ENCODE measurements at places on chromosomes 5 and 9.

DNA sequence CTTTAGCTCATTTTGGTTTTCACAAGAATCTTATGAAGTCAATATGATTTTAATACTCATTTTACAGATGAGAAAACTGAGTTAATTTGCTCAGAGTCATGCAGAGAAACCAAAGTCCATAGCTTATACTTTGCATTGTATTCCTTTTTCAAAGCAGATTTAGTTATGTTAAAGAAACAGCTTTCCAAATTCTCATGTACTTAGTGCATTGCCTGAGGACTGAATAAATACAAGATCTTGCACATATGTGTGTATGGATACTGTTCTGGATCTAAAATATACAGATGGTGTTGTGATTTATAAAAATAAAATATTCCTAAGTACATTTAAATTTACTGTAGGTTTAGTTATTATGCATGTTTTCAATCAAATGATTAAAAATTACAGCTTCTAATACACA is 43.5 kb upstream of the CD180 start:
- DNase-seq: no peak

GRCh38 chr9:2193552-2193951 is 178.4 kb downstream of the SMARCA2 start:
- no peak for DNase-seq

DNA sequence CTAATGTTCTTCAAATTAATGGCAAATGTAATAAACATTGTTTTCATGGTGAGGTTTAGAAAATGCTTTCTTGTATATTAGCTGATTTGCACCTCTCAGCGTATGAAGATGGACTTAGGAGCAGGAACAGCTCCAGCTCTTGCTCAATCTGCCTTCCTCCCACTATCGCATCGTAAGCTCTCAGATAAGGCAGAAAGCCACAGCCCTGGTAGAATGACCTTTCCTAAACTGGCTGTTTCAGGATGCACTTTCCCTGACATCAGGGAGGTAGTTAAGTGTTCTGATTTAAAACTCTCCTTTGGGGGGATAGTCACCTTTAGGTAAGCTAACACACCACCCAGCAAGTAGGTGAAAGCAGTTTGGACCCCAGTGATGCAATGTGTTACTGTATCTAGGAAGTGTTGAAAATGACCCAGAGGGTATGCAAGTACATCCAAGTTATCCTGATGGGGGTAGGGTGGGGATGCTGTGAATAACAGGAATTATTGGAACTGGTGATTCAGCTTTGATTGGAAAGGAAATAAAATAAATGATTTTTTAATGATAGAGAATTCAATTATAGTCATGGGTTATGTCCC is 72.3 kb downstream of the LMNB1 start:
- DNase-seq: no peak

DNA sequence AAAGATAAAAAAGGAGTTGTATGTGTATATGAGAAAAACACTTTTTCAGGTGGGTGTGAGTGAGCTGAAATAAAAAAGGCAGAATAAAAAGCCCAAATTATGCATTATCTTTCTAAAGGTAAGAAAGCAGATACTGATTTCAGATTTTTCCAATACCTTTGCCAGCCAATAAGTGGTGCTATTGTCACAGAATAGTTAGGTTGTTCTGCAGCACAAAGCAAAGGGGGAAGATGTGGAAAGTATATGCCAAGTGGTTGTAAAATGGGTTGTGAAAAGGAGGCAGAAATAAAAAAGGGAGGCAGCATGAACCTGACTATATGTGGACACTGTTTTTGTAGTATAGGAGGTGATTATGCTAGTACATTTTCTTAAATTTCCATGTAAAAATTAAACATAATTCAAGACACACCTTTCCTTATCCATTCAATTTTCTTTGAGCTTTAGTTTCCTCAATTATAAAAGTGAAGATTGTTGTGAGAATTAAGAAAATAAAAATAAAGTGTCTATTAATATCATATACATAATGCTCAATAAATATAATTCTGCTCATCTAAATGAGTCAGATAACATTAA is 106.7 kb downstream of the SMIM15 start:
- peak; percentile 40 for DNase-seq

DNA sequence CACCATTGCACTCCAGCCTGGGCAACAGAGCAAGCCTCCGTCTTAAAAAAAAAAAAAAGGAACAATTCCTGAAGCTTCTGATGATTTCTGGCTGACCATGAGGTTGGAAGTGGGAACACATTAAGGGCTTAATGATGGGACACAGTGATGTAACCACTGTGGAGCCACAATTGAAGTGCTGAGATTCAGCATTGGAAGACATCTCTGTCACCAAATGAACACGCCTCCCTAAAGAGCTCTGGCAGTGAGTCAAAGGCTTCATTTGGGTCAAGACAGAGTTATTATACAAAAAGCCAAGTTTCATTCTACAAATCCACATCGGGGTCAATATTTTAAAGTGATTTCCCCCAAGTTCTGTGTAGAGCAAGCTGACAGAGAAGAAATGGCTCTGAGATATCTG is 4.5 kb upstream of the S1PR3 start:
- DNase-seq: no peak

GRCh38 chr5:76402251-76402885 is 717 bp upstream of the IQGAP2 start:
- no peak for DNase-seq

- no peak for DNase-seq
Measured at GRCh38 chr9:134526584-134527477, 114.8 kb upstream of the COL5A1 start.

GRCh38 chr5:67417839-67418238 is 221.2 kb upstream of the CD180 start:
- no peak for DNase-seq

- DNase-seq: no peak
Measured at GRCh38 chr9:75464726-75465125, 376.4 kb downstream of the OSTF1 start.

DNA sequence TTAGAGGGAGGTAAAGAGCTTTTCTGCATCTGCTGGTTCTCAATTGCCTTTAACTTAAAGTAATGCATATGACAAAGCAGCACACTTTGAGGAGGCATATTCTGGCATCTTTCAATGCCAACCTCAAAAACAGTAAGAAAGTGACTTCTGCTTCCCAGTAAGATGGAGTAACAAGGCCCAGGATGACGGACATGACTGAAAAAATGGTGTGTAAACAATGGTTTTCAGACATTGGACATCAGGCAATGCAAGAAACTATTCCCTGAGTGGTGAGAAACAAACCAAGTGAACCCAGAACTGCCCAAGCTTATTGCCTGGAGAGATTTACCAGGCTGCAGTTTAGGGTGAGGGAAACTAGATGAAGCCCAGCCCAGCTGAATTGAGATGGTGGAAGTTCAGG is 39.8 kb upstream of the TTC39B start:
- DNase-seq: no peak

- no peak for DNase-seq
Measured at GRCh38 chr5:159576902-159577301, 246.6 kb upstream of the IL12B start.

DNA sequence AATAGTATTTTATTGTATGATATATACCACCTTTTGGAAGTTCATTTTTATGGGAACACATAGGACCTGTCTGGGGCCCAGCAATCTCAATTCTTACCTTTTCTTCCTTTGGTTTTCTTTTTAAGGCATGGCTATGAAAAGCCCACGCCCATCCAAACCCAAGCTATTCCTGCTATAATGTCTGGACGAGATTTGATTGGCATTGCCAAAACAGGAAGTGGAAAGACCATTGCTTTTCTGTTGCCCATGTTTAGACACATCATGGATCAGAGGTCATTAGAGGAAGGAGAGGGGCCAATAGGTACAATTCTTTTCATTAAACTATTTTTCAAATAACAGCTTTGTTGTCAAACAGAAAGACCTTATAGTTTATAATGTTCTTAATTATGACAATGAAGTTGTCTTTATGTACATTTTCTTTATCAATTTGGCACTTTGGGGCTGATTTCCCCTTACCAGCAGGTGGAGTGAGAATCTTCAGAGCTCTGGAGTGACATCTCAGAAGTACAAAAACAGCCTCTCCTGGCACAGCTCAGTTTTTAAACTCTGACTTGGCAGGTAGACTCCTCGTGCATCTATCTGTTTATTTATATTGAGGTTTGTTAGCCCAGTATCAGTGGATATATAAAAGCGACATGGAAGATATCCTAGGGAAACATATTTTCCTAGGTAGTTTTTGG is 25.8 kb downstream of the DDX46 start:
- no peak for DNase-seq

GRCh38 chr9:37921546-37922300 is 17.8 kb upstream of the SLC25A51 start:
- peak; percentile 86 for DNase-seq

- no peak for DNase-seq
Measured at GRCh38 chr5:31193116-31193515, 370 bp upstream of the CDH6 start.

- peak; percentile 71 for DNase-seq
Measured at GRCh38 chr5:59773294-59773693, 120.2 kb downstream of the PDE4D start.

GRCh38 chr5:104594850-104595249 is 1032.3 kb upstream of the NUDT12 start:
- no peak for DNase-seq

GRCh38 chr9:20070336-20070735 is 281.5 kb upstream of the SLC24A2 start:
- no peak for DNase-seq

DNA sequence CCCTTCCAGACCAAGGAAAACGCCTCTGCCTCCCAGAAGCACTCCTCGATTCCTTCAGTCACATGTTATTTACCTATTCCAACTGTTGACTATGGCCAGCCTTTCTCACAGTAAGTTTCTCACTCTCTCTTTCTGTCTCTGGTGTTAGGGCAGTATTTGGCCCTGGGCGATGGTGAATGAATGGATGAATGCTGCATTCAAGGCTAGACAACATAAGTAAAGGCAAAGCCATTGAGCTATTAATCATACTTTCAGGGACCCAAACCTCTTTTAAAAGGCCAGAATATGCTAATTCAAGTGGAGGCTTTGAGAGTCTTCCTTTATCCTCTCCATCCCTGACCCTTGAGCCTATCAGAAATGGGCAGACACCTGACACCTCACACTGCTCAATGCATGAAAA is 78.5 kb downstream of the SEC61B start:
- DNase-seq: no peak

- no peak for DNase-seq
Measured at GRCh38 chr5:124054564-124054963, 542.6 kb downstream of the CSNK1G3 start.

- DNase-seq: no peak
Measured at GRCh38 chr9:95181226-95181818, 136.2 kb downstream of the FANCC start.

GRCh38 chr9:98220911-98221310 is 28.5 kb upstream of the CORO2A start:
- DNase-seq: no peak

GRCh38 chr5:36447776-36448175 is 146.1 kb upstream of the RANBP3L start:
- peak; percentile 40 for DNase-seq

DNA sequence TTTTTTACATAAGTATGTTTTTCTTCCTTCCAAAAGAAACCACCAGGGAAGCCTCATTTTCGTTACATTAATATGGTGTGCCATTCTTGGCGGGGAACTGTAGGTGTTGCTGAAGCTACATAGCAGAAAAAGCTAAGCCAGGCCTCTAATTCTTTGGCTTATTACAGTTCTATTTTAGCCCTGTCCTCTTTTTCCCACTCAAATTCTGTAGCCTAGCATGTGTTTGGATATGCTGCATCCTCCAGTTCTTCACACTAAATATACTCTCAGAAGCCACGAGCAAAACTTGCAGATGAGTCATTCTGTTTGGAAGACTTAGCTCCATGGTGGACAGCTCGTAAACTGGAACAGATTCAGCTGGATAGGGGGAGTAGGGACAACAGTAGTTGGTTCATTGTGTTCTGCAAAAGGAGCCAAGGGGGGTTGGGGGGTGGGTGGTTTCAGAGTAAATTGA is 369.4 kb downstream of the TMEM161B start:
- no peak for DNase-seq

- DNase-seq: no peak
Measured at GRCh38 chr5:10712574-10713366, 48.3 kb downstream of the DAP start.

DNA sequence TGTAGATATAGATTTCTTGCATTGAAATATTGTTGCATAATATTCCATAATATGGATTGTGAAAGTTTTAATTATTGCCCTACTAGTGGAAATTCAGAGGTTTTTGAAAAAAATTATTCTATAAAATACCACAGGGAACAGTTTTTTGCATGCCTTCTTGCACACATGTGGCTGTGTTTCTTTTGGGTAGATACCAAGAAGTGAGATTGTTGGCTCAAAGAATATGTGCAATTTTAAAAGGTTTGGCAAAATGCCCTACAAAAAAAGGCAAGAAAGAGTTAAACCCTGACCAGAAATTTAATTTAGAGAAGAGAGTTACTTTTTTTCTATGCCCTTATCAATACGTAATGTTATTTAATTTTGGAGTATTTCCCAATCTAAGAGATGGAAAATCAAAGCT is 270.8 kb upstream of the DAPK1 start:
- DNase-seq: no peak

GRCh38 chr5:16169550-16169949 is 10.0 kb downstream of the MARCHF11 start:
- no peak for DNase-seq

GRCh38 chr5:83839256-83839655 is 118.6 kb upstream of the HAPLN1 start:
- DNase-seq: no peak

GRCh38 chr5:158970121-158970520 is 129.6 kb downstream of the EBF1 start:
- no peak for DNase-seq

- DNase-seq: peak; percentile 19
Measured at GRCh38 chr5:152297866-152298265, 107.2 kb downstream of the NMUR2 start.

GRCh38 chr9:34701023-34701768 is 8.7 kb downstream of the CCL21 start:
- DNase-seq: peak; percentile 54

DNA sequence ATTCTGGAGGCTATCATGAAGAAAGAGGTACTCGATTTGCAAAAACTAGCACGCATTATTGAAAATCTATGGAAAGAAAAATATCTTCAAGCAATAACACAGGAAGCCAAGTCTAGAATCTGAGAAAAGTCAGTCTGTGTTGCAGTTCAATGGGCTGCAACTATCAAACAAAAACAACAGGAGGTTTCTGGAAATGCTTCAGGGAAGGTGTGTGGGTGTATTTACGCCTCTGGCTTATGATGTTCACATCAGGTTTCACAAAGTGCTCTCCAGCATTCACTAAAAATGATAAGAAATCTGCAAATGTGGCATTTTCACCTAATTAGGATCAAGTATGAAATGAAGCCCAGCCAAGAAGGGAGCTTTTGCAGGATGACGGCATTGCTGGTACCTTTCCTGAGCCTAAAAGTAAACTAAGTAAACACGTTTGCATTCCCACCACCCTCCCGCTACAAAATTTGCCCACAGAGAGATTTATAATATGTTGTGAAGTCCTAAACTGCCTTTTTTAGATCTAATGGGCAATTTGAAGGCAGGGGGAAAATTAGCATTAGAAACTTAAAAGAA is 146.4 kb downstream of the GABRB2 start:
- DNase-seq: no peak

All from mammary epithelial cell (primary cell).